ENCODE measurements at places on chromosomes 4 and X.
A peak's percentile ranks its signal among the peaks of the same experiment; 100 is the strongest.

DNA sequence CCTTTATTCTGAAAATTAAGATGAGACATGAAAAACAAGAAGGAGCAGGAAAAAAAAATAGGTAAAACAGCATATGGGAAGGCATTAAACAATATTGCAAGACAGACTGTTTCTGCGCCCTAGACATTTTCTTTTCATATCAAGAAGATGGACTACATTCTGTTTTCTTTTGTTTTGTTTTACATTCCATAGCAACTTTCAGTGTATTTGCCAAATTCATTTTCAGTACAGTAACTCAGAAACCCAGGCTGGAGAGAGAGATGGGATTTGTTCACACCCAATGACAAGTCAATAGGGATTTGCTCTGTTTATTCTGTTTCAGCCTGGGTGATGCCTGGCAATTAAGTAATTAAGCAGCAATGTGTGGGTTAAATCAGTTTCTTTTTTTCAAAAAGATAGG lies 892.8 kb upstream of the DIAPH2 start:
- no peak for DNase-seq

- DNase-seq, result no peak
These were observed 330.2 kb downstream of the HS3ST1 start for GRCh38 chr4:11098461-11098860.

DNA sequence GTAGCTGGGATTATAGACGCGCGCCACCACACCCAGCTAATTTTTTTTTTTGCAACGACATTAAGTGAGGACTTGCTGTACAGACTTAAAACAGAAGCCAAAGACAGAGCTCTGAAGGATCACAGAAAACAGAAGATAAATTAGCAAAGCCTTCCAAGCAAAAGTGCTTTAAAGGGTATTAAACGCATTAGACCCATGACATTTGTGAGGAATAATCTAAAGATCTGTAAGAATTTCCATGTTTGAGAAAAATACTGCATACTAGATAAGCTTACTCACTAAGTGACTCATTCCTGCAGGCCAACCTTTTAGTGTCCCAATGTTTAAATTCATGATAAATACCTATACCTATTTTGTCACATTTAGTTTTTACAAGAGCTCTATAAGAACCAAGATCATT lies 27.4 kb downstream of the SMARCA1 start:
- DNase-seq, result no peak

- no peak for DNase-seq
These were observed 23.0 kb upstream of the FGF5 start for GRCh38 chr4:80243274-80244018.

DNA sequence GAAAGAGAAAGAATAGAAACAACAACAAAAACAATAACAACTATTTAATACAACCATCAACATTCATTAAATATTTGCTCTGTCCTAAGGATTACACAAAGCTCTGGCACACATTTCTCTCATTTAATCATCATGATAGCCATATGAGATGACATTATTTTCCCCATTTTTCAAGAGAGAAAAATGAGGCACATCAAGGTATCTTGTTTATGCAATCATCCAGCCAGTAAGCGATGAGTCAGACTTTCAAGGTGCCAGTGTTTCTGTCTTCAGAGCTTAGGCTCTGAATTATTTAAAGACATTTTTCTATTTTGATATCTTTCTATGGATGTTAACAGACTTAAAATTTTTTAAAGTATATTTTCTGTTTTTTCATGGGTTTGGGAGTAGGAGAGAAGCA lies 541.8 kb upstream of the SMIM31 start:
- no peak for DNase-seq

DNA sequence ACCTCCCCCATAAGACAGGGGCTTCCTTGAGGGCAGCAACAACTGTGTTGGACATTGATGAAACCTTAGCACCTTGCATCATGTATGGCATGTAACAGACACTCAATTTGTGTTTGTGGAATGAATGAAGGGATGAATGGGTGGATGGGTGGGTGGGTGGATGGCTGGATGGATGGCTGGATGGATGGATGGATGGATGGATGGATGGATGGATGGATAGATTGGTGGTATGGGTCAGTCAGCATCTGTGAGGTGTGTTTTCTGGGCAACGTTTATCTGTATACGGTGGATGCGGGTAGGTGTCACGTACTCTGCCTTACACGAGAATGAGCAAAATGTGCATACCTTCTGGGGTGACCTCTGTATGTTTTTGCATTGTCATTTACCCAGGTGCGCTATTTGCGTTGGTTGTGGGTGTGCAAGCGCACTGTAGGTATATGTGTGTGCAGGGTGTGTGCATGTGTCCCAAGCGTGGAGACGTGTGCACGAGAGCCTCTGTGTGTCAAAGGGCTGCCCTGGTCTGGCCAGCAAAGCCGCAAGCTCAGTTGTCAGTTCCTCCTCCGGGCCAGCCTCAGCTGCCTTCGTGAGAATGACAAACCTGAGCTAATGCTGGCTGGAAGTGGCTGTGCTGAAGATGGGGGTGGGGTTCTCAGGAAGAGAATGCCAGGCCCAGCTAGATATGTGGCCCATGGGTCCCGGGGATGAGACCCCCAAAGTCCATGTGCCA lies 26.5 kb downstream of the ELF4 start:
- no peak for DNase-seq

DNA sequence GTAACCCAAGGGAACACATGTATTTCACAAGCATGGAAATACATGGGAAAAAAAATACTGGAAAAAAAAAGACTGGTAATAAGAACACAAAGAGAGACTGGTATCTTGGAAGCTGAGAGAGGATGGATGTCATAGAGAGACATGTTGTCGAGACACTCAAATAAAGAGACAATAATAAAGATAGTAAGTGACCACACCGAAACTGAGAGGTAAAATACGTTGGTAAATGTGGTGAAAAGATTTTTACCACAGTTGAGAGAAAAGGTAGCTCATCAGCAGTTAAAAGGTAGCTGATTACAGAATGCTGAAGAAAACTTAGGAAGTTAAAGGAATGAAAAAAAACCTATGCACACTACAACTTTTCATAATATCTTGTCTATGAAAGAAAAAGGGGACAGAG lies 81.1 kb downstream of the ARAP2 start:
- DNase-seq, result no peak

DNA sequence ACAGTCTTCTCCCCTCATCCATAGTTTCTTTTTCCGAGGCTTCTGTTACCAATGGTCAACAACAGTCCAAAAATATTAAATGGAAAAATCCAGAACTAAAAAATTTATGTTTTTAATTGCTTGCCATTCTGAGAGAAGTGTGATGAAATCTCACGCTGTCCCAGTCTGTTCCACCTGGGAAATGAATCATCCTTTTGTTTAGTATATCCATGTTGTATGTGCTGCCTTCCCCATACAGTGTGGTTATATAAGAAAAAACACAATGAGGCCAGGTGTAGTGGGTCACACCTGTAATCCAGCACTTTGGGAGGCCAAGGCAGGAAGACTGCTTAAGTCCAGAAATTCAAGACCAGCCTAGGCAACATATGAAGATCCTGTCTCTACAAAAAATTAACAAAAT lies 161.6 kb downstream of the CHIC2 start:
- no peak for DNase-seq

DNA sequence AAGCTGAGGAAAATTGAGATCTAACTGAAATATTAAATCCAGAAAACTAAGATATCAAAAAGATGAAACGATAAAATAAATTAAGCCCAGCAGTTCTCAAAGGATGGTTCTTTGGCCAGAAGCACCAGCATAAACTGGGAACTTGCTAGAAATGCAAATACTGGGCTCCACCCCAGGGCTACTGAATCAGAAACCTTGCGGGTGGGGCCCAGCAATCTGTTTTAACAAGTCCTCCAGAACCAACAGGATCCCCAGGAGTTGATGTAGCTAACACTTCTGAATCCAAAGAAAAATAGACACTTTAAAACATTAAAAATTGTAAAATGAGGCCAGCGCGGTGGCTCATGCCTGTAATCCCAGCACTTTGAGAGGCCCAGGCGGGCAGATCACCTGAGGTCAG lies 14.1 kb upstream of the TMEM154 start:
- DNase-seq, result no peak

- no peak for DNase-seq
These were observed 22.0 kb downstream of the NBDY start for GRCh38 chrX:56751071-56751470.

GRCh38 chrX:129925305-129926092 lies 19.5 kb downstream of the UTP14A start:
- DNase-seq, result peak; percentile 62

- DNase-seq, result no peak
These were observed 29.6 kb downstream of the PDK3 start for GRCh38 chrX:24494647-24495075.

GRCh38 chr4:79650794-79651431 lies 242.9 kb upstream of the GK2 start:
- DNase-seq, result no peak

DNA sequence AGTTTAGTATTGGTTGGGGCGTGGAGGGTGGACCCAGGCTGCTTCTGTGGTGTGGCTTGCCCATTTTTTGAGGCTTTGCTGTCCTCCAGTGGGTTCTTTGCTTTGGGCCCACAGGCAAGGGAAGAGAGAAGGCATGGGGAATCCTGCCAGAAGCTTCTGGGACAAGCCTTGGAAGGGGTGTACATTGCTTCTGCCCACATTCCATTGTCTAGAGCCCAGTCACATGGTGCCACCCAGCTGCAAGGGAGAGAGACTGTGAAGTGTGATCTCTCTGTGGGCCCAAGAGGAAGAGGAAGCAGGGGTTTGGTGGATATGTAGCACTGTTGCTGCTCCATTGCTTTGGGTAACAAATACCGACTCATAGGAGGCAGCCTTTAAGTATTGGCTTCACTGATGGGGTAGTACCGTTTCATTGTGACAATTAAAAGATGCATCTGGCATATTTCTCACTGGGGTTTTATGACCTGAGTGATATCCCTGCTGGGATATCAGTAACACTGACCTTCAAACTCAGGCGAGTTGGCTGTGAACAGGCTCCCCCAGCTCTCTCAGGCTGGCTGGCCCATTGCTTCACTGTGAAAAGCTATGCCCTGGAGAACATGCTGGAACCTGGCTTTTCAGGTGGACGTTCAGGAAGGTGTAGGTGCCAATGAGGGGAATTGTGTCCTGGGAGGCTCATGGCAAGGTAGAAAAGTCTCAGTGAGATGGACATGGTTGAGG lies 85.9 kb downstream of the CLDN34 start:
- DNase-seq, result no peak

DNA sequence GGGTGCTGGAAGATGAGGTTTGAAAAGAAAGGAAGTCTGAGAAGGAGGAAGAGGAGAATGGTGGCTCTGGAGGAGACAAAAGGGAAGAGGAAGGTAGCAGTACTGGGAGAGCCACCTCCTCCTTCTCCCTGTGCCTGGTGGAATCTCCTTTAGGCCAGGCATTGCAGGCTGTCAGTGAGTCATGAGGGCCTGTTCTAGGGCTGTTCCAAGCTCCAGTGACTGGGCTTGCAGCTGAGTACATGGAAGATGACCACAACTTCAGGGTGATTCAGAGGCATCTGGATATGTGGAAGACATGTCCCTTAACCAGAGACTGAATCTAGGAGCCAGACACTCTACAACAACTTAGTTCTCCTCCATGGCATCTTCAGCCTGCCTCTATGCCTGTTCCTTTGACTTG lies 107.8 kb downstream of the EFNB1 start:
- no peak for DNase-seq

DNA sequence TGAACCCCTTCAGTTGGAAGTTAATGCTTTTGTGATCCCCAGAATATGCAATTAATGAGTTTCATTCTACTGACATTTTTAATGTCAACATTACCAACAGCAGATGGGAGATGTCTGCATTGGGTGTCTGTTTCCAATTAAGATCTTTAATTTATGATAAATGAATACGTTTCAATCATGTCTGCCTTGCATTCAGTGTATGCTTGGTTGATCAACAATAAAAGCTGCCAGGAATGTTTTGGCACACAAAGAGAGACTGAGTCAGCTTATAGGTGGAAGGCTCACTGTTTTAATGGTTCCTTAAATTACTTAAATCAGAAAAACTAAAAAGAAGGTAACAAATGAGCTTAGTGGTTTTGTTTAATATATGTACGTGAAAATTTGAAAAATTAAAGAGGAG lies 359.9 kb upstream of the CNKSR2 start:
- no peak for DNase-seq

GRCh38 chr4:40693946-40694345 lies 55.8 kb upstream of the NSUN7 start:
- no peak for DNase-seq

DNA sequence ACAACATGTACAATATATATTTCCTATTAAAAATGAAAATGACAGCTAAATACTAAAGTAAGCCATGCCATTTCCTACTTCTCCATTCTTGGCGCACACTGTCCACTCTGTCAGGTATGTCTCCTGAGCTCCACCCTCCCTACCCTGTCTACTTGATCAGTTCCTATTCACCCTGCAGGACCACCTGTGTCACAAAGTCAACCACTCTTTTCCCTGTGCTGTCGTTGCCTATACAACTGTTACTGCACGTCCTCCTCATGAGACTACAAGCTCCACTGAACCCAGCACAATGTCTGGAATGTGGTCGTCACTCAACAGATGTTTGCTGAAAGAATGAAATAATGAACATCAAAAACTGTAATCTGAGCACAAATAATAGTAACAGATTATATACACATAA lies 54.9 kb downstream of the SLC9A7 start:
- DNase-seq, result no peak

- no peak for DNase-seq
These were observed 52.6 kb downstream of the PCYT1B start for GRCh38 chrX:24594501-24594900.

- DNase-seq, result no peak
These were observed 87.3 kb downstream of the PJA1 start for GRCh38 chrX:69077895-69078455.

- DNase-seq, result no peak
These were observed 188.7 kb upstream of the VCX start for GRCh38 chrX:7654316-7654715.

DNA sequence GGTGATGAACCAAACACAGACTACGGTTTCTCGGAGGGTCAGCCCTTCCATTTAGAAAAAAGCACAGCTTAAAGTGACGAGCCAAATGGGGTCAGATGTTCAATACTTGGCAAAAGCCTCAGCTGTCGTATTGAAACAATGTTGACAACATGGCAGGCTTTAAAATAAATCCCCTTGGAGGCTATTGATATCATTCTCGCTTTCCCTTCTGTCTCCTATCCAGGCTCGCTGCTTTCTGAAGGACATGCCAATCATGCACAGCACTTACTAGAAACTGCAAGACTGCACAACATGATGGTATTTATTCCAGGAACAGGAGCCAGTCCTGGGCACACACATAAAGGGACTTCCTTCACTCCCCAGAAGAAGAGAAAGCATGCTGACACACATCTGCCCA lies 137.9 kb downstream of the SLC7A11 start:
- no peak for DNase-seq

DNA sequence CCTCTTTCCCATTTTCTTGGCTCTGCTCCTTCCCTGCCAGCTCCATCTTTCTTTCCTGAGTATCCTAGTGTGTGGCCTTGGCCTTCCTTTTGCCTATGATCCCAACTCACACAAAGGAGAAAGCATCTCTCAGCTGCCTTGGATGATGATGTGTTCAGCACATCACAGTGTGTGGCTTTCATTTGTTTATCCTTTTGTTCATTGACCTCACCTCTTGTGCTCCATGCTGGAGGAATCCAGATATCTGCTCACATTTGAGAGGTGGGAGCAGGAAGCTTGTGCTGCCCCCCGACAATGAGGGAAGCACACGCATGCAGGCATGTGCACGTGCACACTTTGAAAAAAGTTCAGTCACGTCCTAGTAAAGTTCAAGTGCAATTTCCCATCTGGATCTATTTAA lies 131.0 kb downstream of the SMIM20 start:
- DNase-seq, result no peak

- no peak for DNase-seq
These were observed 65.3 kb upstream of the WDR1 start for GRCh38 chr4:10181745-10182445.

All from stimulated activated CD8-positive, alpha-beta memory T cell treated with anti-CD3 and anti-CD28 coated beads, Interleukin-12 subunit alpha, Interleukin-12 subunit beta, amount 100 ng/mL, for 1 hour (primary cell).